Non-pigmented ciliary epithelial cell (primary cell): ENCODE measurements at places on chromosomes 1 and 21.

GRCh38 chr1:183236158-183236725, 50.2 kb downstream of the LAMC2 start:
- no peak for DNase-seq

DNA sequence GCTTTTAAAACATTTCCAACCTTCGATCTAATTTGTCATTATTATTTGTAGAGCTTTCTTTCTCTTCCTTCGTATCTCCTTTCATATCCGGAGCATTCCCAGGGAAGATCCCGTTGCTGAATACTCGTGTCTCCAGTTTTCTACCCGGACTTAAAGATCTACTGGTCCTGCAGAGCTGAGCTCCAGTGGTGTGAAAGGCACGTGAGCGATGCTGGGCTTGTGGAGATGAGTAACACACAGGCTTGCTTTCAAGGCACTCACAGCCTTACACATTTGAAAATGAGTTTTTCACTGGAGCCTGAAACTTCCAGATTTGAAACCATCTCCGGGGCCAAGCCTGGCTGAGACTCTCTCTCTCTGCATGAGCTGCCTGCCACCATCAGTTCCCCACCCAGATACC, 428.3 kb downstream of the KIF26B start:
- DNase-seq: no peak

- no peak for DNase-seq
These were observed 2.7 kb upstream of the LHX9 start for GRCh38 chr1:197914510-197914909.

- no peak for DNase-seq
These were observed 1.3 kb downstream of the GREM2 start for GRCh38 chr1:240610636-240611035.

- peak; percentile 61 for DNase-seq
These were observed 45.3 kb upstream of the EPHA8 start for GRCh38 chr1:22517956-22518355.

GRCh38 chr1:22545141-22545540, 18.1 kb upstream of the EPHA8 start:
- no peak for DNase-seq

DNA sequence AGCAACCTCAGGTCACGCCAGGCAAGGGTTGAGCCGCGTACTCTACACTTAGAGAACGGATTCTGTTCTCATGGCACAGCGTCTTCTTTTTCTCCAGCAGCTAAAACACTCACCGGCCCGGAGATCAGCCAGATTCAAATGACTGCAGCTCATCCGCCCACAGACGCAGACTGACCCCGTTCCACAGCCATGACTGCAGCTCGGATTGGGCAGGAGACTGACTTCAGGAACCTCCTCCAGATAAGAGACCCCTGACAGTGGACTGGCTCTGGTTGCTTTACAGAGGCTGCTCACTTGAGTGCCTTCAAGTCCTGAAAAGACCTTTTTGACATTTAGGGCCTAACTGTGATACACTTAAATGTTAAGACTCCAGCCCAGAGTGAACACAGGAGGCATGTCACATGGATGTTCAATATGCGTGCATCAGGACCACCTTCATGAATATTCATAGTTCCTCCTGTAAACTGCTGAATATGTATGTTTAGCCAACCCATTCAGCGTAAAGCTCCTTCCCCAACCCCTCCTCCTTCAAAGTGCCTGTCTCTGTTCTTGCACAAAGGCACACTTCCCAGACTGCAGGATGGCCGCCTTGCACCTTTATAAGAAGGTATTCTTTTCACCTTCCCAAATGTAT, 42.6 kb downstream of the BACE2 start:
- no peak for DNase-seq

DNA sequence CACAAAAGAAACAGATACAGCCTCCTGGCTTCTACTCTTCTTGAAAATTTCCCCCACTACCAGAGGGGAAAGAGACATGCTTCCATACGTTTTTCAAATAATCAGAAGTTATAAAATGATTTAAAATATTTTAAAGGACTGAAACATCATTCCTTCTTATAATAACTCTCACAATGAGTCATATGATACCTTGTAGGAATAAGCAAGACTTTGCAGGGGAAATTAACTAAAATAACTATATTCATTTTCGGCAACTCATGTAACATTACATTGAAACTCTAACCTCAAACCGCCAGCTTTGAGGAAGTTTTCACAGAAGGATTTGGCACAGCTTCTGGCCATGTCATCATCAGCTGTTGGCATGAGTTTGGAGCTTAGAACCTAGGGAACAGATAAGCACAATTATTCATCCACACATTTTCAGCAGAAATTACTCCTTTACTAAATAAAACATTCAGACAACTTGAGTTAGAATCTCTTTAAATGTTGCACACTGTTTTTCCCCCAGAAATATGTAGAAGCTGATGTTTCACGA, 85.9 kb downstream of the USP24 start:
- DNase-seq: peak; percentile 40

DNA sequence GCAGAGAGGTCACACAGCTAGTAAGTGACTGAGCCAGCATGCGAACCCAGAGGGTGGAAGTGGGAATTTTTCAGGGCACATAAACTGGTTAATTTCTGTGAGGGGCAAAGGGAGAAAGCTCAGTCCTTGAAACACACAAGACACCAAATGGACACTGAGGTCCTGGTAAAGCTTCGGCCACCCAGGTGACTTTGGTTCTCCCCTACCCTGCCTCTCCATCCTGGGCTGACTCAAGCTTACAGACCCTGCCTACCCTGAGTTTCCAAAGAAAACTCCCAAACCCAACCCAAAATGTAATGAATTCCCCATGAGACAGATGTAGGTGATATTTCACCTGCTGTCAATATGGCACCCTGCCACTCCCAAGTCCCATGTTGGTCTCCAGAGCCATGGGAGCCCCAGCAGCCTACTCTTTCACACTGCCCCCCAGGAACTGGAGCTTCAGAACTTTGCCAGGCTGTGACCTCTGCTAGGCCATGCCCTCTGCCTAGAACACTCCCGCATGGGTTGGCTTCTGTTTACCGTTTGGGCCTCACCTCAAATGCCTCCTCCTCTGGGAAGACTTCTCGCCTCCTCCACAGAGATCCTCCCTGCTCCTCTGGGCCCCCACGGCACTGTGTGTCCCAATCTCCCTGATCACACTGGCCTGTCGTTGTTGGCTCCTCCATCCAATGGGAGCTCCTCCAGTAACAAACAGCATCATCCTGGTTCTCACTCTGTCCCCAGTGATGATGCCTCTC, 3.7 kb upstream of the LRP8 start:
- DNase-seq: no peak

- no peak for DNase-seq
These were observed 37.0 kb downstream of the COQ8A start for GRCh38 chr1:226976978-226977642.

DNA sequence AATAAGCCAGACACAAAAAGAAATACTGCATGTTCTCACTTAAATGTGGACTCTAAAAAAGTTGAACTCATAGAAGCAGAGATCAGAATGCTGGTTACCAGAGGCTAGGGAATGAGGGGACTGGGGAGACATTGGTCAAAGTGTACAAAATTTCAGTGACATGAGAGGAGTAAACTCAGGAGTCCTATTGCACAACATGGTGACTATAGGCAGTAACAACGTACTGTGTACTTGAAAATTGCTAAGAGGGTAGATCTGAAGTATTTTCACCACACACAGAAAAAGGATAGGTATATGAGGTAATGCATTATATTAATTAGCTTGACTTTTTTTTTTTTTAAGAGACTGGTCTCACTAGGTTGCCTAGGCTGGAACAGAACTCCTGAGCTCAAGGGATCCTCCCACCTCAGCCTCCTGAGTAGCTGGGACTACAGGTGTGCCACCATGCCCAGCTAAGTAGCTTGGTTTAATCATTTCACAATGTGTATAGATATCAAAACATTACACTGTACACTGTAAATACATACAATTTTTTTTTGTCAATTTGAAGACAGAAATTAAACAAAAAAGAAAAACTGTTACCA, 7.4 kb downstream of the ZNF496 start:
- DNase-seq: no peak

- no peak for DNase-seq
These were observed 214 bp downstream of the NCAM2 start for GRCh38 chr21:20998456-20998789.
